ENCODE measurements at places on chromosomes 2 and 18.

- no peak for DNase-seq
Observed at GRCh38 chr2:215803150-215803549, 210.2 kb downstream of the MREG start.

- no peak for DNase-seq
Observed at GRCh38 chr2:240685771-240686371, 3.2 kb upstream of the AQP12B start.

- no peak for DNase-seq
Observed at GRCh38 chr2:12300019-12300602, 416.6 kb upstream of the TRIB2 start.

- no peak for DNase-seq
Observed at GRCh38 chr2:241813644-241814392, 4.8 kb downstream of the NEU4 start.
